ENCODE measurements at places on chromosomes 1 and 21.

GRCh38 chr1:192810253-192810880, 1.5 kb downstream of the RGS2 start:
- no peak for DNase-seq

- DNase-seq = no peak
Measured at GRCh38 chr1:181016563-181016962, 6.1 kb downstream of the STX6 start.

DNA sequence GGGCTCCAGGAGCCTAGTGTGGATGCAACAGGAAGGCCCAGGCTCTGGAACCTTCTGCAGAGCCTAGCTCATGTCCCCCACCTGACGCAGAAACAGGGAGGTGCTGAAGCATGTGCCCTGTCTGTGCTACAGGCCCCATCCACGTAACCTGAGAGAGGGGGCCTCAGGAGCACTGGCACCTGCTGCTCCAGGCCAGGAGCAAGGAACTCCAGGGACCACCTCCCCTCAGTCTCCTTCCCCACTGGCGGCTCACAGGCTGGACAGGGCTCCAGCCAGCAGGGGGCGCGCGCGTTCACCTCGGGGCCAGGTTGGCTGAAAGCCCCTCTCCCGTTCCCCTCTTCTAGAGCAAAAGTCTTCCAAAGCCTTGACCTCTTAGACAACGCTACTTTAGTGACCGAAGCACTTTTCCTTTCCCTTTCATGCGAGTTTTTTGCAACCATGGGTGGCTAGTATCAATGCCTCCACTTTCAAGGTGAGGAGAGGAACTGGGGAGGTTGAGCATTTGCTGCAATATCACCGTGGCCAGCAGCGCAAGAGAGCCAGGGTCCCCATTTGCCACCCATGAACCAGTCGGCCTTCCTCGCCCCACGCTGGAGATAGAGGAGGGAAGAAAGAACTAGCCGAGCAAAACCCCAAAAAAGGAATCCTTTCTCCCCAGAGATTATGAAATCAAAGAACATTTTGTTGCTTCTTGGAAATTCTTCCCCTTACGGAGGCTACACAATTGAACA, 52.4 kb upstream of the GPR157 start:
- peak; percentile 77 for DNase-seq

GRCh38 chr1:60809204-60809980, 273.0 kb upstream of the NFIA start:
- no peak for DNase-seq

DNA sequence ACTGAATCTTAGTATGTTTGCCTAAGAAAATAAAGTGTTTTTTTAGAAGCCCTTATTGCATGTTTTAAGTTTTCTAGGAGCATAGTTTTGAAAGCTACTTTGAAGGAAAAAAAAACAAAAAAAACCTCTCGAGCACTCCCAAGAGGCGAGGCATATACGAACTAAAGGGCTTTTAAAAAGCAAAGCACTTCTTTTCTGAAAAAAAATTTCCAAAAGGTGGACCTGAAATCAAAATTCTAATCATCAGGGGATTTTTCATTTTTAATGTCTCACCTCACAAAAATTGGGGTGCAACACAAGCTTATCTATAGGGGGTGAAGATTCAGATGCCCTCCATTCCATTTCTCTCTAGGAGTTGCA, 594 bp downstream of the GLMN start:
- DNase-seq = no peak

DNA sequence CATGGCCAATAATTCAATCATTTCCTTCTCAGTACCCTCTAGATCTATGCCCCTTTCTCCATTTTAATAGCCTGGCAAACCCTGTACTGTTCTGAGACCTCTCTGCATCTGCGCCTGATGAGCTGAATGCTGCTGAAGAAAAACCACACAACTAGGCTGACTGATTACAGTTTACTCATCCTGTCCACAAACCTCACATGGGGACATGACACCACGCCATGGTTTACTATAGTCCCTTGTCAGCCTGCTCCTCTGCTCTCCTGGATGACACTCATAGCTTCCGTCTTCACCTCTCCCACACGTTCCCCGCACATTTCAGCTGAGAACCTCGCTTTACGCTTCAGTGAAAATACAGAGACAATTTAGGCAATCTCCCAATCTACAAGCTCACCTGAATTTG, 59.7 kb downstream of the DESI2 start:
- DNase-seq = no peak

DNA sequence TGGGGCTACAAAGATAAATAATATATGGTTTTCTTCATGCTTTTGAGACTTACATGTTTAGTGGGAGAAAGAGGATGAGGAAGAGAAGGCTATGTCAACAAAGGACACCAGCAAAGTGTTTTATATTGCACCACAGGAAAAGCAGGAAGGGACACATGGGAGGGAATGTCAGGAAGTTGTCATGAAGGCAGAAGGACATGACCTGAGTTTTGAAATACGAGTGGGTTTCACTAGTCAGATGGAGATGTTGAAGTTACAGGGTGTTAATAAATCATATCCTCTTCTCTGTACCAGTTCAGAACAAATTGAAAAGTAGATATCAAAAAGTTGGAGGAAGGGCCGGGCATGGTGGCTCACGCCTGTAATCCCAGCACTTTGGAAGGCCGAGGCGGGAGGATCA, 18.2 kb upstream of the AGO1 start:
- no peak for DNase-seq

Data from hepatic stellate cell (primary cell).